Hepatocyte (in vitro differentiated cells): ENCODE measurements at places on chromosomes 5 and 9.
A peak's percentile ranks its signal among the peaks of the same experiment; 100 is the strongest.

DNA sequence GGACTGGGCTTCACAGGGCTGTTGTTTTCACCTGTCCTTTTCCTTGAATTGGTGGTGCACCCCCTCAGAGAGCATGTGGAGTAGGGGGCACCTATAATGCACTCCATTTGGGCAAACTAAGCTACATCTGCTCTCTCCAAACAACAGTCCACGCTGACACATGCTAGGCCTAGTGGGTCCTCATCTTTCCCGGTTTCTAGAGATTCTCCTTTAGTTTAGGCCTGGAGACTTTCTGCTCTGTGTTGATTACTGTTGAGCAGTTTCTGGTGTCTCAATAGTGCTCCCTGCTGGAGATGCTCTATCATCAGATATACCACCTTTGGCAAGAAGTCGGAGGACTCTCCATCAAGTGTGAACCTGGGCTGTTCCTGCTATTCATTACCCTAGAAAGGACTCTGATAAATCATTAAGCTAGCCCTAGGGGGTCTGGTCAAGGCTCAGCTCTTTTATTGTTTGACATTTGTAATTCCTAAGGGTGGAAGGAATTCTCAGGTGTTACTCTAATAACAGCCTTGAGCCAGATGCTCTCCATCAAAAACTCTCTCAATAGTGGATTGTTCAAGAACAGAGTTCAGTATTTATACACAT lies 64.0 kb upstream of the FYB1 start:
- H3K27me3 ChIP-seq: no peaks in the 10 kb centered on the region
- DNase-seq: peak; percentile 82
- no peaks in the 10 kb centered on the region for H3K36me3 ChIP-seq
- no peak overlapping the region for H3K27ac ChIP-seq

DNA sequence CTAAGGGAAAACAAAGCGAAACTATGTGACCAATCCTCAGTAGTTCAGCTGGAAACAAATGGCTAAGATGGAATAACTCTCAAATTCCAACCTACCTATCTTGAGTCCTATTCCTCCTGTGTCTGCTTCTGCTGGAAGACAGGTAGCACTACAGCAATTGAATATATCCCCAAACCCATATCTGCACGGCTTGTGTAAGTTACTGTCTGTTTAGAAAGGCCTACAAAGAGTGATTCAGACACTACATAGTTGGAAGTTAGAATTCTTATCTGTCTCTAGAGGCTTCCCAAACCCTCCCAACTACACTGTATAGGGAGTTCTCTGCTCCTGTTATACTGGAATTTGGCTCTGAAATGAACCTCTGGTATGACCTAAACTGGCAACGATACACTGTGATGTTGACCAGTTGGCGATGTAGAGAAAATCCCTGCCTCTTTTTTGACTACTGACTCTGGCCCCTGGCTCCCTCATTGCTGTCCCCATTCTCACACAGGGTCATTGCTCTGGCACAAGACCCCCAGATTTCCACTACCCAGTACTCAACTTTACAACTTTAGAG lies 22.6 kb upstream of the NADK2 start:
- H3K4me3 ChIP-seq: no peak overlapping the region
- no peak overlapping the region for H3K27ac ChIP-seq
- H3K4me1 ChIP-seq: no peaks in the 10 kb centered on the region
- DNase-seq: no peak
- no peaks in the 10 kb centered on the region for H3K27me3 ChIP-seq

DNA sequence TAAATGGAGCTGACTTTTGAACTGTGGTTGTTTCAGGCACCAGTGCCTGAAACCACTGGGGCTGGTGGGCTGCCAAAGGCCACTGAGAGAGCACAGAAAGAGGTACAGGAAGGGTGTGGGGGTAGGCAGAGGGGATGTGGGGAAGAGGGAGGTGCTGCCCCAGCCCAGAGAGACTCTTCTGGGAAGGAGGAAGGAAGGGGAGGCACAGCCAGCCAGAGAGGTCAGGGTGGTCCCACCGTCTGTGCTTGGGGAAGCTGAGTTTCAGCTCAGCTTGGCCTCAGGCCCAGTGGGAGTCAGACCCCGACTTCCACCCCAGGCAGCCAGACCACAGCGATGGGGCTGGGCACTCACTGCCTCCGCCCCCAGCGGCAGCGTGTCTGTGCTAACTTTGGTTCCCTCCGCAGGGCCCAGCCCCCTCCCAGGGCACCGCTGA lies 8.6 kb upstream of the PHYKPL start:
- no peak for DNase-seq
- no peaks in the 10 kb centered on the region for H3K27me3 ChIP-seq
- no peaks in the 10 kb centered on the region for H3K4me1 ChIP-seq
- no peak overlapping the region for H3K4me3 ChIP-seq

DNA sequence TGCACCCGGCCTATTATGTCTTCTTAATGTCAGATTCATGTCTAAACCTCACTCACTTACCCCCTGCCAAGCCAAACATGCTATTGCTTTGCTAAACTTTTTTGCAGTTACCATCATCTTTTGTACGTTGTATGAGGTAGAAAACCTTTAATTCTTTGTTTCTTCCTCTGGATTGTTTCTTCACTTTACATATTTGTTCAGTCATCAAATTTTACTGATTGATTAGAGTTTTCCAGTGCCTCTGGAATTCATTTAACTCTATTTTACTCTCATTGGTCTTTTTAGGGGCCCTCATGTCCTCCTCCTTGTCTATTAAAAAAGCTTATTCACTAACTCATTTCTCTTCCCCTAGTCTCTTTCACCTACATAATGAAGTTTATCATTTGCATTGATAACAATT lies 67.0 kb downstream of the RIC1 start:
- H3K27ac ChIP-seq: no peak overlapping the region

- DNase-seq: peak; percentile 80
- H3K27me3 ChIP-seq: peaks cover 43% of the 10 kb centered on the region
- peaks cover 20% of the 10 kb centered on the region for H3K4me1 ChIP-seq
- H3K4me3 ChIP-seq: no peak overlapping the region
- no peak overlapping the region for H3K27ac ChIP-seq
- no peaks in the 10 kb centered on the region for H3K36me3 ChIP-seq
These were observed 3.8 kb upstream of the NPDC1 start for GRCh38 chr9:137049544-137050449.

- H3K4me1 ChIP-seq: peaks cover 4% of the 10 kb centered on the region
- H3K4me3 ChIP-seq: no peak overlapping the region
- H3K27ac ChIP-seq: no peak overlapping the region
- H3K27me3 ChIP-seq: no peaks in the 10 kb centered on the region
These were observed 54.0 kb downstream of the GPR21 start for GRCh38 chr9:123087359-123087888.

- no peak for DNase-seq
- peaks cover 18% of the 10 kb centered on the region for H3K4me1 ChIP-seq
- no peak overlapping the region for H3K4me3 ChIP-seq
- no peaks in the 10 kb centered on the region for H3K27me3 ChIP-seq
- peak overlapping the region; percentile 61 for H3K27ac ChIP-seq
These were observed 55.3 kb upstream of the RAD23B start for GRCh38 chr9:107227774-107228173.

DNA sequence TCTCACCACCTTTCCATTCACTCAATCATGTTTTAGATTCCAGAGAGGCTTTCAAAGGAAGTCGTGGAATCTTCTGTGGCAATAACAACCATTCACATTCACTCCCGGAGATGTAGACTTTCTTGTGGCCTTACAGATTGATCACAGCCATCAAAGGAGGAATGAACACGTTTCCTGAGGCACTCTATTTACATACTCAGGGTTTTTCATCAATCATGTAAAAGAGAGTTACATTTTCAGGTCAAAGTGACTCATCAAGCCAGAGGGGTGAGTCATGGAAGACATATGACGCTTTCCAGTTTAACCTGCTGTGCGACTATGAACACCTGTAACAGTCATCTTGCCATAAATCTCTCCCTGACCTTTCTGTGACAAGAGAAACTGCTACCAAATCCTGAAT lies 39.3 kb upstream of the RAD23B start:
- peaks cover 9% of the 10 kb centered on the region for H3K4me1 ChIP-seq
- DNase-seq: peak; percentile 85
- H3K4me3 ChIP-seq: no peak overlapping the region
- H3K27me3 ChIP-seq: no peaks in the 10 kb centered on the region

GRCh38 chr5:148416921-148417320 lies 33.2 kb downstream of the FBXO38 start:
- H3K27ac ChIP-seq: no peak overlapping the region
- peaks cover 4% of the 10 kb centered on the region for H3K36me3 ChIP-seq
- no peak overlapping the region for H3K4me3 ChIP-seq
- no peak for DNase-seq

- peaks cover 14% of the 10 kb centered on the region for H3K4me1 ChIP-seq
- H3K27ac ChIP-seq: no peak overlapping the region
- H3K27me3 ChIP-seq: peaks cover 21% of the 10 kb centered on the region
These were observed 90.6 kb downstream of the PSD2 start for GRCh38 chr5:139886213-139886612.

DNA sequence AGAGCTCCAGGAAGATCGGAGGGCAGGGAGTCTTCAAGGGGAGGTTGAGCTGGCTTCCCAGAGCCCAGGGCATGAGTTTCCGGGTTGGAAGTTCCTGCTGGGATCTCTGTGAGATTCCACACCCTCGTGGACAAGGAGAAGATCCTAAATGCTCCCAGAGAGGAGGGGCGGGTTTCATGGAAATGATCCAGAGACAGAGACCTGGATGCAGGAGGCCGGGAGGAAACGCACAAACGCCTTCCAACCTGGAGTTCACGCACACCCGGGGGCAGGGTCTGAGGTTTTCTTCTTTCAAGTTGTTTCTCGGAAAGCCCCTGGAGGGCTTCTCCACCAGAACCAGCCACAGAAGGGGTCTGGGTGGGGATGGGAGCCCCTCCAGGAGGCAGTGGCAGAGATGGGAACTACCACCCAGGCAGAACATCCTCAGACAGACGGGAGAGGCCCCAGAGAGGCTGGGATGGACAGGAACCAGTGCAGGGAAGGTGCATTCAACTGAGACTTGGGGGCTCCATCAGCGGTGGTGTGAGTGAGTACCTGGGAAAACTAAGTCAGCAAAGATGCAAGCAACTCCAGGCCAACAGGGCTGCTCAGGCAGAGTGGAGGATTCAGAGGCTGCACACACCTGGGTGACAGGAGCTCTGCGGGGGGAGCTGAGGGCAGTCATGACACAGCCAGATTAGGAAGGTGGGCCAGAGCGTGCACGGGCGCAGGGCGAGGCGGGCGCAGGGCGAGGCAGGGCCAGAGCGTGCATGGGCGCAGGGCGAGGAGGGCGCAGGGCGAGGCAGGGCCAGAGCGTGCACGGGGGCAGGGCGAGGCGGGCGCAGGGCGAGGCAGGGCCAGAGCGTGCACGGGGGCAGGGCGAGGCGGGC lies 52.1 kb upstream of the EXOC3 start:
- H3K36me3 ChIP-seq: no peaks in the 10 kb centered on the region
- no peak overlapping the region for H3K27ac ChIP-seq
- H3K4me1 ChIP-seq: peaks cover 13% of the 10 kb centered on the region
- peak; percentile 3 for DNase-seq

GRCh38 chr5:61744690-61745619 lies 412.9 kb downstream of the ZSWIM6 start:
- no peak for DNase-seq
- no peaks in the 10 kb centered on the region for H3K27me3 ChIP-seq
- H3K36me3 ChIP-seq: no peaks in the 10 kb centered on the region
- no peaks in the 10 kb centered on the region for H3K4me1 ChIP-seq

- no peak overlapping the region for H3K27ac ChIP-seq
- no peaks in the 10 kb centered on the region for H3K4me1 ChIP-seq
- no peaks in the 10 kb centered on the region for H3K36me3 ChIP-seq
- H3K27me3 ChIP-seq: no peaks in the 10 kb centered on the region
- no peak overlapping the region for H3K4me3 ChIP-seq
- DNase-seq: no peak
These were observed 340.4 kb upstream of the RGMB start for GRCh38 chr5:98433022-98433421.
